ENCODE measurements at places on chromosomes 3 and 15.
A peak's percentile ranks its signal among the peaks of the same experiment; 100 is the strongest.

- peak; percentile 20 for DNase-seq
Measured at GRCh38 chr3:123027292-123028232, at the start of gene SEMA5B. Gene SEMA5B, minus strand, starts transcription at chr3:123027763. Its CDS starts 66,500 bp downstream, at chr3:122961263.

DNA sequence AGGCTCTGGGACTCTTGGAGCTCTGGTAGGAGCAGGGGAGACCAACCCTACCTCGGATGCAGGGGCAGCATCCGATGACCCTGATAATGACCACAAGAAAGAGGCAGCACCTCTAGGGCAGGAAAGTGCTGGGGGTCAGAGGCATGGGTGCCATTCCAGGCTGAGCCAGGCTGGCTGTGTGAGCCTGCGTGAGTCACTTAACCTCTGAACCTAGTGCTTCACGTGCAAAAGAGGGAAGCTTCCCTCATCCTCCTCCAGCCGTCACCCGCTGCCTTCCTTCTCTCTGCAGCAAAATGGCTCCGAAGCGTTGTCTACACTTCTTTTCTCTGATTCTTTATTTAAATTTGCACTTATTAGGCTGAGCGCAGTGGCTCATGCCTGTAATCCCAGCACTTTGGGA is 35.5 kb downstream of the ZDHHC19 start:
- DNase-seq: no peak

DNA sequence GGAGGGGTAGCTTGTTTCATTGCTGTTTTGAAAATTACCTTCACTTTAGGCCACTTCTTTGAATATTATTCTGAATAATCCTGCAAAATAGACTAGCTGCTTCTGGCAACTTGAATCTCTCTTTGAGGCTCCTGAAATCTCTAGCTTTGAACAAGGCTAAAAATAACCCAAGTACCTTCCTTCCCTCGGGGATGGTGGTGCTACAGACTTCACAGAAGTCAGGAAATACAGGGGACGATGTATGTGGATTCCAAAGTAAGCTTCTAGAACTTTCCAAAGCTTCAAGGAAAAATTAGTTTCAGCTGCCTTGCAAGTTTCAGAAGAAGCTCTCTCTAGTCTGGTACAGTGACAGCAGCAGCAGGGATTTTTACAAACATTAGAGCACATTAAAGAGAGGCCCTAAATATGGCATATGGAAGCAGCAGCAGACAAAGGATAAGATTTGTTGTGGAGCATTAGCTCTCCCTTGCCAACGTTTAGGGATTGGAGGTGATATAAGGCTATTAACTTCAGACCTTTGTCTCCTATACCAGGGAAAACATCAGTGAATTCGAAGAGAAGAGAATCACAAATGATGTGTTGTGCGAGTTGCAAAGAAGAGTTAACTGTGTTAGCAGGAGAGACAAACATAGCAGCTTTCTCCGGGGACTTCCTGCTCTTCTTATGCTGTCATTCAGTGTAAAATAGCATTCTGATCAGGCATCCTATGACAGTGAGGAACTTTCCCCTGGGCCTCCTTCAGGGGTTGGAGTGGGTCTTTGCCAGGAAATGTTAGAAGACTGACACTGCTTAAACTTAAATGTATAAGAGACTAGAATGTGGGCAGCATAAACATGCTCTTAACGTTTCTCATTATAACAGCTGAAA is 783.0 kb upstream of the ARPP21 start:
- DNase-seq: no peak

- DNase-seq: no peak
Measured at GRCh38 chr3:159825216-159825854, 163.3 kb upstream of the IL12A start.

GRCh38 chr3:62833538-62833937 is 41.7 kb downstream of the CADPS start:
- DNase-seq: no peak

Data from globus pallidus (tissue), 1 donor.